ENCODE measurements at places on chromosomes 2 and 18. TPM values are rescaled to one million over a fixed set of nuclear protein-coding genes. Genes with fewer than 3 reads are reported as not detected.

The HRH4 gene
- not detected for total RNA-seq

The CXCR1 gene
- not detected for total RNA-seq

The CXCR4 gene
- total RNA-seq = 0.06 TPM

The CEBPZOS gene
- 8.8 TPM for total RNA-seq

All from H4 (cell line).